Ecto neural progenitor cell (in vitro differentiated cells): ENCODE measurements at places on chromosomes 1 and 21.
A peak's percentile ranks its signal among the peaks of the same experiment; 100 is the strongest.

GRCh38 chr21:17613242-17613676 is 558 bp upstream of the BTG3 start:
- no peak for DNase-seq

DNA sequence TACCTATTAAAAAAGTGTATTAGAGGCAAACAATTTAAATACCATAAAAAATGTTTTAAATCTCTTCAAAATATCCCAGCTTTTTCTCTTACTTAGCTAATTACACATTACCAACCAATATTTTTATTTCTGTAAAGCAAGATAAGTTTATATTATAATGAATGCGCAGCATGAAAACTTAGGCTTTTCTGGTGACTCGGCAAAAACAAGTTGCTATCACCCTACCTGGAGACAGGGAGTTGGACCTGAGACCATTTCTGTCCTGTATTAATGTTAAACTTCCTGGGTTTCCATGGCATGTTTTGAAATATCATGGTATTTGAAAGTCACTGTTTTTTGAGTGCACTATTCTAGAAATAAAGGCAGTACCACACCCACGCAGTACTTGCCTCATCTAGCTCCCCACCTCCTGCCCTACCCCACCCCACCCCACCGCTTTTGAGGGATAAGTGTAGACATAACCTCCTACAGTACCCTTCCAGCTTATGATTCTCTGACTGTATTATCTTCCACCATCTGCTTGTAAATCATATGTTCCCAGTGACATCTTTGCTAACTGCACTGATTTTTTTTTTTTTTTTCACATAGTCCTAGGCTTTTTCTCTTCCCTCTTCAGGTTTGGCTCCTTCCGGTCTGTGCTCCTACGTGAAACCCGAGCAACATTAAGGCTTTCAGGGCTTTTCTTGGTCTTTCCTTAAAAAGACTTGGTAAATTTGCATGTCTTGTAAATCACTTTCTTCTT is 77.5 kb downstream of the PHTF1 start:
- DNase-seq = no peak

GRCh38 chr1:199218533-199218932 is 579.7 kb downstream of the PTPRC start:
- DNase-seq = no peak

GRCh38 chr1:36879613-36880012 is 154.7 kb downstream of the GRIK3 start:
- DNase-seq = peak; percentile 33

GRCh38 chr1:232795497-232796053 is 9.6 kb upstream of the MAP10 start:
- DNase-seq = no peak

DNA sequence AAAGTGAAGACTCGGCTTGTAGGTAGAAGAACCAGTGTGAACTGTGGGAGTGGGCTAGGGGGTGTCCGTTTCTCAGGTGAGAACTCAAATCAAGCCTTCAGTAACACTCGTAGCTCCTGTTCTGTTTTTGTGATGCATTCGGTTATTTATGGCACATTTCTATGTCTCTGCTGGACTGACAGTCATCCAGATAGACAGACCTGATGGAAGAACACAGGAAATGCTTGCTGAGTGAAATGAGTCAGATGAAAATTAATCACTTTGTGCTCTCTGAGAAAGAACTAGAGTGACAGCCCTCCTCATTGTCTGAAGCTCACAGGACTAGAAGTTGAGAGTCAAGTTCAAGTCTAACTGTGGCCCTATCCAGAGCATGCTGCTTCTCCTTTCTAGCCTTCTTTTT is 360.1 kb upstream of the PLXNA2 start:
- DNase-seq = no peak

GRCh38 chr1:178725466-178726086 is 532 bp downstream of the RALGPS2 start:
- peak; percentile 79 for DNase-seq

- DNase-seq = no peak
Measured at GRCh38 chr1:189158155-189158554, 1319.5 kb downstream of the BRINP3 start.

DNA sequence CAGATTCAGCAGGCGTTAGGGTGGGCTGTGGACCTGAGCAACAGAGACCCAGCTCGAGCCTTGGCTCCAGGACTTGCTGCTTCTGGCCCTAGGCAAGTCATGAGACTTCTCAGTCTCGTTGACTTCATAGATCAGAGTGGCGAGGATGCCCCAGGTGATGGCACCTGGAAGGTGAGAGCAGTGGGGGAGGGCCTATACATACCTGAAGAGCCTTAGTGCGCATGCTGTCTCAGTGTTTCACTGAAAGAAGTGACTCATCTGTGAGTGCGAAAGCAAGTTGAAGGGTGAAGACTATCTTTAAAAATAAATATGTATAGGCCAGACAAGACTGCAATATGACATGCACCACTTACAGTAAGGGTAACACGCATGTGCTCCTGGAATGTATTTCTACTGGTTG is 10.1 kb downstream of the PLEKHA6 start:
- no peak for DNase-seq

DNA sequence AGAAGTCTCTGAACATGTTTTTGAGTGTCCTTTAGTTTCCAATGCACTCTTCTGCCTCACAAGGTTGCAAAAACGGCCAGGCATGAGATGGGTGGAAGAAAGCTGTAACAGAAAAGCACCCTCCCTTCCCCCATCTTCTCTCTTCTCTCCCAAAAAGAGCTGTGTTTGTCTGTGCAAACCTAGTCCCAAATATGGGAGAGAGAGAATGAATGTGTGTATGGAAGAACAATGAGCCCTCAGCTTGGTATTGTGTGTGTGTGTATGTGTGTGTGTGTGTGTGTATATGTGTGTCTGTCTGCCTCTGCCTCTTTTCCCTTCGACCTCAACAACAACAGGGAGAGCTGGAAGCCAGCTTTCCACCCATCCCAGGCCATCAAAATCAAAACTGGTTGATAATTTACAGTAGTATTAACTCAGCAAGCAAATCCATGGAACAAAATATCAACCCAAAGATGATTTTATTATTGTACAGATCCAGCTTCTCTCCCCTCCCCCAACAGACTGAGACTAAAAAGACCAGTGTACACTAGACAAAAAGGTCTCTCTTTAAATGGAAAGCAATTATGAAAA is 1.8 kb downstream of the RERE start:
- no peak for DNase-seq

DNA sequence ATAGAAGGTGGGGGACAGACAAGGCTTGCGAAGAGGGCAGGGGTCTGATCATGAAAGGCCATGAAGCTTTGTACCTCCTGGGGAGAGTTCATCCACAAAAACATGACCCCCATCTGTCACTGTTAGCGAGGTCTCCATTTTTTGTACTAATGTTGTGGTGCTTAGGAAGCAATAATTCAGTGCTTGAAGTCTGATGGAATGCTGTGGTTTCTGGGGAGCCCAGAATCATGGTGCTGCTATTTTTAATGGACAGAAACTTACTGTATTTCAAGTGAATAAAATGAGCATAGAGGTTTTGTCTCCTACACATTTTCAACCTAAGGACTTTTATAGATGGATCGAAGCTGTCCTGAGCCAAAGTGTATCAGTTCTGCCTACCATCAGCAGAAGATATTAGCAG is 28.2 kb upstream of the RGL1 start:
- DNase-seq = no peak

DNA sequence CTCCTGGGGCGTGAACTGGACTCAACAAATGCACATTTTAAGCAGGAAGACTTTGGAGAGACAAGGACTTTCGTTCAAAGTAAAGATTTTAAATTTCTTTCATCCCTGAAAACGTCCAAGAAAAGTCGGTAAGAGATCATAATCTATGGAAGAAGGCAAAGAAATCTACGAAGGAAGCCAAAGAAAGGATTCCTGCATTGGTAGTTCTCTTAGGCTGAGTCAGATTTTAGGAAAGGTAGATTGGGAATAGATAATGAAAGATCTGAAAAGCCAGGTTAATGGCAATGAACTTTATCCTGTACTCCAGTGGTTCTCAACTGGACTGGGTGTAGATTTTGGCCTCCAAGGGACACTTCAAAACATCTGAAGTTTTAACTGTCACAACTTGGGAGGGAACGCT is 2.4 kb downstream of the IFT25 start:
- no peak for DNase-seq
